ENCODE measurements at places on chromosomes 1 and 21. TPM values are rescaled to one million over a fixed set of nuclear protein-coding genes. Genes with fewer than 3 reads are reported as not detected.
A peak's percentile ranks its signal among the peaks of the same experiment; 100 is the strongest.

The MYCL gene
- 1.7 TPM for polyA plus RNA-seq

DNA sequence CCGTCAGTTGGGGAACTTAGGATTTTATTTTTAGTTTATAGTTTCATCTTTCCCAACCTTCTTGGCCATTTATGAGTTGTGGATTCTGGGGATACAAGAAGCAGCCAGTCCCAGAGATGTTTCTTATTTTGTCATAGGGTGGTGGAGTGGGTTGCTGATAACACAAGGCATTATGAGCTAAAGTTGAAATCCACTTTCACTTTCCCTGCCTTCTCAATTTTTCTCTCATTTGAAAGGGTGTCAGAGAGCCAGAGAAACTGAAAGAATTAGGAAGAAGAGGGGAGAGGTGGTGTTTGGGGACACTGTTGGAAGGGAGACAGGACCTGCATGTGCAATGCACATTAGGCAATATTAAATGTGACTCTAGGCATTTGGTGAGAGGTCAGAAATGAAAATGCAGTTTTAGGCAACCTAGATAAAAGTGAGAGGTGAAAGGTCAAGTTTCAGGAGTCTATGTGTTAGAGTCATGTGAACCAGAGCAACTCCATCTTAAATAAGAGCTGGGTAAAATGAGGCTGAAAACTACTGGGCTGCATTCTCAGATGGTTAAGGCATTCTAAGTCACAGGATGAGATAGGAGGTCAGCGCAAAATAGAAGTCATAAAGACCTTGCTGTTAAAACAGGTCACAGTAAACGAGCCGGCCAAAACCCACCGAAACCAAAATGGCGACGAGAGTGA, 71.1 kb upstream of the F3 start:
- DNase-seq: no peak

- peak; percentile 79 for DNase-seq
These were observed 1.0 kb downstream of the BTG2 start for GRCh38 chr1:203306089-203306964.

The CD1D gene
- polyA plus RNA-seq: 0.77 TPM

GRCh38 chr1:15445390-15446122, 7.3 kb downstream of the CTRC start:
- no peak for DNase-seq

DNA sequence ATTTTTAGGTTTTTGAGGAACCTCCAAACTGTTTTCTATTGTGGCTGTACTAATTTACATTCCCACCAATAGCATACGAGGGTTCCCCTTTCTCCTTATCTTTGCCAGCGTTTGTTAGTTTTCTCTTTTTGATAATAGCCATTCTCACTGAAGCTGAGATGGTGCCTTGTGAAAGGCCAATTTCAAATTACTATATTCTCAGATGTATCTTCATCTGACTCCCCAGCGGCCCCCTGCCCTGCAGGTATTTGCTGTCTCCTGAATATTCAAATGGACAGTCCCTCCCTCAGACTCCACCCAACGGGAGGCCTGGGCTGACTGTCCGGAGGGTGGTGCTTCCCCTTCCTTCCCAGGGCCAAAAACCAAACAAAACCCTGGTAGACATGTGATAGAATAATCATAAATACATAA, 33.5 kb upstream of the TARBP1 start:
- DNase-seq: no peak

- no peak for DNase-seq
These were observed 10.0 kb upstream of the LRRC3 start for GRCh38 chr21:44445145-44445812.

The HES2 gene
- 1.6 TPM for polyA plus RNA-seq

DNA sequence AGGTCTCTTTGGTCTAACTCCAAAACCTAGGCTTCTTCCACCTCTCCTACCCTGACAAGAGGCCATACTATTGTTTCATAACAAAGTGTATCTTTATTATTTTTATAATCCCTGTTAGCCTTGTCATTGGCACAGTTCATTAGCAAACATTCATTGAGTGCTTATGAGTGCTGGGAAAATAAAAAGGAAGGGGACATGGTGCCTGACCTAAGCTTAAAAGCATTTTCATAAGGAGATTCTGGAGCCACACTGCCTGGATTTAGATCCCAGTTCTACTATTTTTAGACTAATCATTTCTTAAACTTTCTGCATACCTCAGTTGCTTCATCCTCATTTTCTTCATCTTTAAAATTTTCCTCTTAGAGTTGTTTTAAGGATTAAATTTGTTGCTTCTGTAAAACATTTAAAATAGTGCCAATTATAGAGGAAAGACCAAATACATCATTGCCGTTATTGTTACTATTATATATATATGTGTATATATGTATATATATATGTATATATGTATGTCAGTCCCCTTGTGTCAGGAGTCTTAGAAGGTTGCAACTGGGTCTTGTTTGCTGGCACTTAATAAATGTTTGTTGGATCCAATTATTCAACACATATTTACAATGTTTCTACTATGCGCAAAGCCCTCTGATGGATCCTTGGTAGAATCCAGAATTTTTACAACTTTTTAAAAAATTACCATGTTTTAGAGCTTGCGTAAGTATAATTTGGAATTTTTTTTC, 250.9 kb upstream of the SGIP1 start:
- no peak for DNase-seq

The ADGRB2 gene
- polyA plus RNA-seq: 5.3 TPM

The GBP1 gene
- polyA plus RNA-seq: 8.4 TPM

The ZNF648 gene
- not detected for polyA plus RNA-seq

DNA sequence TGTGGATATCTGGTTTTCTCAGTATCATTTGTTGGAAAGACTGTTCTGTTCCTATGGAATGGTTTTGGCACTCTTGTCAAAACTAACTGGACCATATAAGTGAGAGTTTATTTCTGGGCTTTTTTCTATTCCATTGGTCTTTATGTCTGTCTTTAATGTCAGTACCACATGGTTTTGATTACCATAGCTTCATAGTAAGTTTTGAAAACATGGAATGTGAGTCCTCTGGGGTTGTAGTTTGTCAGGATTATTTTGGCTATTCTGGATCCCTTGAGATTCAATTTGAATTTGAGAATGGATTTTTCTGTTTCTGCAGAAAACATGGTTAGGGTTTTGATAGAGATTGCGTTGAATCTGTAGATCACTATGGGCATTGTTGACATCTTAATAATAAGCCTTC, 107.9 kb downstream of the ZFYVE9 start:
- no peak for DNase-seq

DNA sequence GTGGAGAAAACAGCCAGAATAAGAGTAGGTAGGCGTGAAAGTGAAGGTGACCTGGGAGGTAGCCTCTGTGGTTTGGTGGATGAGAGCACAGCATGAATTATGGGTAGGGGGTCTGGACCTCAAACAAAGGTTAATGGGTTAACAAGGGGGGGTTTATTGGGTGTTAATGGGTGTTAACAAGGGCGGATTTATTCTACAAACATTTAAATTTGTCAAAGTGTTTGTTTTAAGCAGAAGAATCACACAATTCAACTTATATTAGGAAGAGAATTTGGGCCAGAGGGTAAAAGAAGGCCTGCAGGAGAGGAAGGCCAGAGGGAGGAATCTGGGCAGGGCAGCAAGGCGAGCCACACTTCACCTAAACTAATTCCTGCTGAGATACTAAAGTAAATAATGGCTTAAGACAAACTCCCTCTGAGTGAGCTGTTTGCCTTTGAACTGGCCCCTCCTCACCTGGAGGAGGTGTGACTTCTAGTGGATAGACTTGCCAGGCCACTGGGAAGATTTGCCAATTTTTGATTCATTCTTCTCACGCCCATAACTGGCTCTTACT, 191.7 kb downstream of the GIPC2 start:
- DNase-seq: no peak

The DIO1 gene
- 40.6 TPM for polyA plus RNA-seq

The IGSF3 gene
- polyA plus RNA-seq: 12.0 TPM

- DNase-seq: no peak
These were observed 6.9 kb upstream of the SYNC start for GRCh38 chr1:32709476-32709875.

DNA sequence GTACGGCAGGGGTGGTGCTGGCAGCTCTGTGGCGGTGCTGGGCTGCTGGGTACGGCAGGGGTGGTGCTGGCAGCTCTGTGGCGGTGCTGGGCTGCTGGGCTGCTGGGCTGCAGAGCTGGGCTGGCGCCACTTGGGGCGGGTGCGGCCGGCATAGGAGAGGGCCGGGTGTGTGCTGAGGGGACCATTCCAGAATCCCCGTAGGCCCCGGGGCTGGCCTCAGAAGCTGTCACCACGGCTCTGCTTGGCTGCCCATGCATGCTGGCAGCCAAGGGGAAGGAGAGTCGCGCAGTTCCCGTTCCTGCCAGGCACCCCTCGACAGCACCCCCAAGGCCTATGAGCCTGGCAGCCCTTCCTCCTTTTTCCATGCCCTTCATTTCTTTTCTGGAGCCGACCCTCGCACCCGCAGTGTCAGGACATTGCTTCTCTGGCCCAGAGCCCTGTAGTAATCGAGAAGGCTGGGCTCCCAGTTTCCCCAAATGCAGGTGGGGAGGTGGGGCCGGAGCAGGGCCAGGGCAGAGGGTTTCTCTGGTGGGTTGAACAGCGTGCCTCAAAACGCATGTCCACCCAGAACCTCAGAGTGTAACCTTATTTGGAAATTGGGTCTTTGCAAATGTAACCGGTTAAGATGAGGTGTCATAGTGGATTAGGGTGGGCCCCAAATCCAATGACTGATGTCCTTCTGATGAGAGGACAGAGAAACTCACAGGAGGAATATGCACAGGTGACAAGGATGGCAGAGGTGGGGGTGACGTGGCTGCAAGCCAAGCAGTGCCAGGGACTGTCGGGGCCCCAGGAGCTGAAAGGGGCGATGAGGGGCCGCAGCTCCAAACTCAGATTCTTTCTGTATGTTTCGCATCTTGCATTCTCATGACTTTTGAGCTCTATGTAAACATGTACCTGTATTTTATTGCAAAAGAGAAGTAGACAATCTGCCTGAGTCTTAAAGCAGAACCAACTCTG, 71.0 kb upstream of the ACTRT2 start:
- peak; percentile 55 for DNase-seq

- DNase-seq: no peak
These were observed 115.6 kb downstream of the XCL2 start for GRCh38 chr1:168428063-168428731.

The CR1L gene
- 1.4 TPM for polyA plus RNA-seq

All from kidney (tissue), 22 donors.